ENCODE measurements at places on chromosomes 5 and 9.
A peak's percentile ranks its signal among the peaks of the same experiment; 100 is the strongest.

- DNase-seq: no peak
These were observed 128.0 kb upstream of the ABCA1 start for GRCh38 chr9:105055917-105056316.

GRCh38 chr5:134798468-134798867 is 39.9 kb downstream of the DDX46 start:
- DNase-seq: no peak

DNA sequence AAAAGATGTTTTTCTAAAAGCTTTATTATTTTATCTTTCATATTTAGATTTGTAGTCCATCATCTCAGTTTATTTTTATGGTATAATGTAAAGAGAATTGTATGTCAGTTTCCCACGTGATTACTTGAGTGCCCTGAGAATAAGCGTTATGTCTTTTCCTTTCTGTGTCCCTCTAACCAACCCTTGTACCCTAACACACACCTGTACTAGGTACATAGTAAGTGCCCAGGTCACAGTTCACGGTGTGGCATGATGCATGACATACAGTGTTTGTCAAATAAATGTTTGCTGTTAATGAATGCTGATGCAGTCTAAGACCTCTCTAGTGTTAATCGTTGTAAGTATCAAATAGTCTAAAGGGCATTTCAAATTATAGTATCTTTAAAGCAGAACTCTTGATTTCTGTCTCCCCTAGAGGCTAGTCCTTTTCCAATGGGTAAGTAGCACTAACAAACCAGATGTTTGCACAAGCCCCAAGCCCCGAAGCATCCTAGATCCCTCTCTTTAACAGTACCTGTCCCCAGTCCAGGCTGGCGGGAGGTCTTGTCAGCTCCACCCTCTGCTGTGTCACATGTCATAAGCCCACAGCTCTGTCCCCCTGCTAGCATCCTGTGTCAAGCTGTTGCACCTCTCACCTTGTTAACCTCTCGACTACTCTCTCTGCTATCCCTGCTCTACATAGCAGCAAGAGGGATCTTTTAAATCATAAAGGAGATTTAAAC is 23.7 kb downstream of the NUP214 start:
- no peak for DNase-seq

GRCh38 chr5:83246071-83246470 is 168.7 kb downstream of the XRCC4 start:
- DNase-seq: no peak

DNA sequence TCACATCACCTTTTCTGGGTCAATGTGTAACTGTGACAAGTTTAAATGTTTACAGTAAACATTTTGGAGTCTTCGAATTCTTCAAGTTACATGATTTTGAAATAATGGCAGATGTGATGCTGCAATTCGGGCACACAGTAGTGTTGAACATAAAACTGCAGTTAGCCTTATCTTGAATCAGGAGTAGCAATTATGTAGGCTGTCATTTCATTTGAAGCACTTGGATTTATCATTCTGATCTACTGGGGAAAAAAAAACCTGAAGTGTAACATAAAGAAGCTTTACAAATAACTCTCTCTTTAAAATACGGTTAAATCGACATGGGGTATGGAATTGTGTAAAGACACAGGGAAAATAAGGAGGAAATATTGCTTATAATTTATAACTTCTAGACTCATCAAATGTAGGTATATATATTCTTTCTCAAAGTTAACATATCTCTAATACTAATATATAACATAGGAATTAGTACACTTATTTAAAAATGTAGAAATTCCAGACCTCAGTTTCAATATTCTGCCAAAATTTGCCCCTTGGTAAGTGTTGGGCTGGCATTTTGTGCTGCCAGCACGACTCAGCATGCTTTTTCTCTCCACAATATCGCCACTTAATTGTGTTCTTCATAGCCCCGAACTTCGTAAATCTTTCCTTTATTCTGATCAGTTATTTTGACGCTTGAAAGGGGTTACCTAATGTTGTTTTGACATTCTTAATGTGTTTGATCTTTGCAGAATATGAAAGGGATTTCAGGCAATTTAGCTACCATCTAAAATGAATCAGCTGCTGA is 226.7 kb downstream of the PRR16 start:
- DNase-seq: no peak

DNA sequence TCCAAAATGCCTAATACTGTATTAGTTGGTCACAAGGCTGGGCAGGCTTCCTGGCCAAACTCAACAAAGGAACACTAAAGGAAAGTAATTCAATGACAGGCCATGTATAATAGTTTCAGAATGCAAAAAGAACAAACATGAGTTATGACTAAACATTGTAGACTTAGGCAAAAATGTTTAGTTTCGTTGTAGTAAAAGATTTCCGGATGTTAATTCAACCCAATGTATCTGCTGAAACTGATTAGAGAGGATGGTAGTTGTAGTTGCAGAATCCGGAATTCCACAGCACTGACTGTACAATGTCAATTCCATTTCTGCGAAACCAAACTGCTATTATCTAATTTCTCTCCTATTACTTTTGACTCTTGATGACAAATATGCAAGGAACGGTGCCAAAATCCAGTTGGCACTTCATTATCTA is 117.9 kb upstream of the FST start:
- peak; percentile 74 for DNase-seq

DNA sequence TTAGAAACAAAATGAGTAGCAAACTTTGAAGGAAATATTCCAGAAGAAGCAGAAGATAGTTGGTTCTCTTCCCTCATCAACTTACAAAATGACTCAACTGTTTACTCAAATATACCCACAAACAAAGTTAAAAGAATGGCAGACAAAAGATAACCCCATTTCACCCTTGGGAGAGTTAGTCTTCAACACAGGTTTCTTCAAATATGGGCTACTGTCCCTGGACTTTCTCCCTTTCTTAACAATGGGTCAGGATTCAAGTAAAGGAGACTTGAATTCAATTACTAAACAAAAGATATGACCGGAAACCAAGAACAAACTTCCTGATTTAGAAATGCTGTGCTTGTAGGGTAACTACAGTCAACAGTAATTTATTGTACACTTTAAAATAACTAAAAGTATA is 14.2 kb downstream of the RFX3 start:
- DNase-seq: no peak

DNA sequence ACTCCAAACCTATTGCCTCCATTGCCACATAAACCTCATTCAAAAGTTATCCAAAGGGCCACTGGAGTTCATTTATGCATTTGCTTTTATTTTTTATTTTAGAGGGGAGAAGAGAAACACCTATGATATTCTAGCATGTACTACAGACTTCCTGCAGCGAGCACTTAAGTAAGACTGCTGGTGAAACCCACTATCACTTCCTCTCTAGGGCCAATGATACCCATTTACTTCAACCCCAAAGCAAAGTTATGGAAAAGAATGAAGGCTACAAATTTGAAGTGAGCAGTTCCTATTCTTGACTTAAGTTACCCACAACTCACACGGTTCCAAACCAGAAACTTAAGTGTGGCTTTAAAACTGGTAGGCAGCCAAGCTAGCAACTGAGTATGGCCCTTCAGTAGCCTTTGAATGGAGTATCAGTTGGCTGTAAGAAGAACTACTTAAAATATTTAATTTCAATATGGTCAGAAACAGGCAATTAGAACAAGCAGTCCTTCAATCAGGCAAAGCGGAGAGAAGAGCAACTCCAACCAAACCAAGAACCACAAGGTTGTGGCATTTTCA is 94.1 kb downstream of the GPR21 start:
- DNase-seq: no peak

DNA sequence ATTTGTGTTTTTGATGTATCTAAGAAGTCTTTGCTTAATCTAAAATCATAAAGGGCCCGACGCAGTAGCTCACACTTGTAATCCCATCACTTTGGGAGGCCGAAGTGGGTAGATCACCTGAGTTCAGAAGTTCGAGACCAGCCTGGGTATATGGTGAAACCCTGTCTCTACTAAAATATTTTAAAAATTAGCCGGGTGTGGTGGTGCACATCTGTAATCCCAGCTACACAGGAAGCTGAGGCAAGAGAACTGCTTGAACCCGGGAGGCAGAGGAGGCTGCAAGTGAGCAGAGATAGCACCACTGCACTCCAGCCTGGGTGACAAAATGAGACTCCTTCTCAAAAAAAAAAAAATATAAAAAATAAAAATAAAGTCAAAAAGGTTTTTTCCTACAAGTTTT is 9.6 kb downstream of the IL6ST start:
- DNase-seq: no peak

GRCh38 chr5:7518947-7519560 is 123.1 kb downstream of the ADCY2 start:
- no peak for DNase-seq

GRCh38 chr9:85167146-85167545 is 497.6 kb downstream of the NTRK2 start:
- DNase-seq: no peak

DNA sequence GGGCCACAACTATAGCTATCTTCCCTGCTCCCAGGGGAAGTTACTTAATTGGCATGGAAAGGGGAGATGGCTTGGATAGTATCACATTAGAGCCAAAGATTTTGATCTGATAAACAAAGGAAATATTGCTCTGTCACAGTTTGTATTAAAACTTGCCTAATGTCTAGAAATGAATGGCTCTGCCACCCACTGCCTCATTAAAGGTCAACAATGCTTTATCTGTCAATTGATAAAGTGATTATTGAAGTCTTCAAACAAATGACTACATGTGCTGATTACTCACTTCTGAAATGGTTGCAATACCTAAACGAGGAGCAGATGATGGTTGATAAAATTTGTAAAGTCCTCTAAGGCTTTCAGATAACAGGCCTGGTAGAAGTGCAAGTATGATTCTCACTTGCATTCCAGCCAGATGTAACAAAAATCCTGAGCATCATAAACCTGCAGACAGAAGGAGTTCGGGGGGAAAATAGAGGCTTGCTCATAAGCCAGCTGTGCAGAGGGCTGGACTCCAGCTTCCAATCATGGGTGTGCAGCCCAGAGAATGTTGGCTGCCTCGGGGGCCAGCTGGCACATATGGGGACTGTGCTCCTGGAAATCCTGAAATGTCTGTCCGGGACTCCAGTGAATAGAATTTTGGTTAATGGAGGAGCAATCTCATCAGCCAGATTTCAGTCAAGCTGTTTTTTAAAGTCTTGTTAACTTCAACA is 200.5 kb upstream of the SLC27A6 start:
- no peak for DNase-seq

GRCh38 chr9:33718987-33719386 is 76.4 kb upstream of the PRSS3 start:
- DNase-seq: no peak
